MM.1S (cell line): ENCODE measurements at places on chromosomes 4 and X.

- H3K27ac ChIP-seq: no peak overlapping the region
- H3K4me3 ChIP-seq: no peak overlapping the region
- H3K27me3 ChIP-seq: no peaks in the 10 kb centered on the region
- no peaks in the 10 kb centered on the region for H3K4me1 ChIP-seq
These were observed 121.5 kb upstream of the CPEB2 start for GRCh38 chr4:14880805-14881204.

DNA sequence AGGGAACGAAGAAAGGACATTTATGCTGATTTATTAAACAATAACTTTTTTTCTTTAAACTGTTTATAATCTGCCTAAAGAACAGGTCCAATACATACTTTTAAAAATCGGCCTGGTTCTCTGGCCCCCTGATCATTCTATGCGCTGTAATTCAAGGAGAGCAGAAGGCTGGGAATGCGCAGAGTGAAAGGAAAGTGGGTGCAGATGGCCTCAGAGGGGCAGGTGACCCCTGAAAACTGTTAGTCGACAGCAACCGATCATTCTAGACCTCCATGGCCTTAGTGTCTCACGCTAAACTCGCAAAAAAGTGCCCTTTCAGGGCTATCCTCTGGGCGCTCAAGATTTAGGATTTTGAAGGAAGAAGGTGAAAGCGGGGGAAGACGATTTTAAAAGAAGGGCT lies 2.2 kb downstream of the PDE5A start:
- no peaks in the 10 kb centered on the region for H3K27me3 ChIP-seq
- no peaks in the 10 kb centered on the region for H3K36me3 ChIP-seq
- peaks cover 12% of the 10 kb centered on the region; the same call in 1 of the 2 replicates for H3K4me1 ChIP-seq
- DNase-seq: no peak
- H3K4me3 ChIP-seq: peak overlapping the region; percentile 89
- no peak overlapping the region for H3K27ac ChIP-seq

DNA sequence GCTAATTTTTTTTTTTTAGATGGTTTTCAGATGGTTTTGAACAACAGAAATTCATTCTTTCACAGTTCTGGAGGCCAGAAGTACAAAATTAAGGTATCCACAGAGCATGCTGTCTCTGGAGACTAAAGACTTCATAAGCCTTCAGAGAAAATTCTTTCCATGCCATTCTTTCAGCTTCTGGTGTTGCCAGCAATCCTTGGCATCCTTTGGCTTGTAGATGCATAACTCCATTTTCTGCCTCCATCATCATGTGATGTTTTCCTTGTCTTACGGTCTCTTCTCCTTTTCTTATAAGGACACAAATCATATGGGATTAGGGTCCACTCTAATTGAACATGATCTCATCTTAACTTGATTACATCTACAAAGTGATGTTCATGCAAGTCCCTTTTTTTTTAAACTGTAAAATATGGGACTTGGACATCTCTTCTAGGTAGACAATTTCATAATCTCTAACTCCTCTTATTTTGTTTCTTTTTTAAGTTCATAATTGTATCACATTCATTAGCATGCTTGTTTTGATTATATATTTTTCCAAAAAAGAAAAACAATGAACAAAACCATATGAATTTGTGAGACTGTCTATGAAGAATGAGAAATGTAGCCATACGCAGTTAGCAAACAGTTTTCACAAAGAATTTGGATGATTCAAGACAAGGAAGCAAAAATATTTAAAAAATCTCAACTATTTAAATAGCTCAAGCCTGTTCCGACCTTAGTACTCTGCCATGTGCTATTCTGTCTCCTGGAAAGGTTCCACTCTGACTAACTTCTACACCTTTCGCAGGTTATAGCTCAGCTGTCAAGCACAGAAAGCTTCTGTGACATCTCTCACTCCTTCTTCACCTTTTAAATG lies 53.1 kb upstream of the GIMD1 start:
- H3K27ac ChIP-seq: no peak overlapping the region
- H3K36me3 ChIP-seq: no peaks in the 10 kb centered on the region
- no peak for DNase-seq
- H3K27me3 ChIP-seq: no peaks in the 10 kb centered on the region
- H3K4me1 ChIP-seq: no peaks in the 10 kb centered on the region

DNA sequence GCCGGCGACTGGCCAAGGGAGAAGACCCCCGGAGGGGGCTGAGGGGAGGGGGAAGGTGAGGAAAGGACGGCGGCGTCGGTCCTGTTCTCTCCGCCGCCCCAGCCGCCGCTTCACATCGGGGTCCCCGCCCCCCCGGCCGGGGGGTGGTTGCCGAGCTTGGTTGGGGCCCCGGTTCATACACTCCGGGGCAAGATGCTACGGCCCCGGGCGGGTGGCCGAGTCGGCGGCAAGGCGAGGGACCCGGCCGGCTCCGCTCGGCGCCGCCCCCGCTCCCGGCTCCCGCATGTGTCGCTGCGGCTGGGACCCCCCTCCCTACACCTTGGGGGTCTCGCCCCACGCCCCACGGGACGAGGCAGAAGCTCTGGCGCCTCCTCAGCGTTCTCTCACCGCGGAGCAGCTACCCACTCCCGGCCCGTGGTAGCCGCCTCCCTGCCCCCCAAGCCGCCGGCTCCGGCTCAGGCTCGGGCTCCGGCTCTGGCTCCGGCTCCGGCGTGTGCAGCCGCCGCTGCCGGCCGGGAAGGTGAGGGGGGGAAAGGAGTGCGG lies 461 bp downstream of the FBXW7 start:
- H3K36me3 ChIP-seq: no peaks in the 10 kb centered on the region
- H3K4me3 ChIP-seq: peak overlapping the region; percentile 94
- DNase-seq: peak; percentile 26
- no peaks in the 10 kb centered on the region for H3K27me3 ChIP-seq
- H3K4me1 ChIP-seq: peaks cover 35% of the 10 kb centered on the region

DNA sequence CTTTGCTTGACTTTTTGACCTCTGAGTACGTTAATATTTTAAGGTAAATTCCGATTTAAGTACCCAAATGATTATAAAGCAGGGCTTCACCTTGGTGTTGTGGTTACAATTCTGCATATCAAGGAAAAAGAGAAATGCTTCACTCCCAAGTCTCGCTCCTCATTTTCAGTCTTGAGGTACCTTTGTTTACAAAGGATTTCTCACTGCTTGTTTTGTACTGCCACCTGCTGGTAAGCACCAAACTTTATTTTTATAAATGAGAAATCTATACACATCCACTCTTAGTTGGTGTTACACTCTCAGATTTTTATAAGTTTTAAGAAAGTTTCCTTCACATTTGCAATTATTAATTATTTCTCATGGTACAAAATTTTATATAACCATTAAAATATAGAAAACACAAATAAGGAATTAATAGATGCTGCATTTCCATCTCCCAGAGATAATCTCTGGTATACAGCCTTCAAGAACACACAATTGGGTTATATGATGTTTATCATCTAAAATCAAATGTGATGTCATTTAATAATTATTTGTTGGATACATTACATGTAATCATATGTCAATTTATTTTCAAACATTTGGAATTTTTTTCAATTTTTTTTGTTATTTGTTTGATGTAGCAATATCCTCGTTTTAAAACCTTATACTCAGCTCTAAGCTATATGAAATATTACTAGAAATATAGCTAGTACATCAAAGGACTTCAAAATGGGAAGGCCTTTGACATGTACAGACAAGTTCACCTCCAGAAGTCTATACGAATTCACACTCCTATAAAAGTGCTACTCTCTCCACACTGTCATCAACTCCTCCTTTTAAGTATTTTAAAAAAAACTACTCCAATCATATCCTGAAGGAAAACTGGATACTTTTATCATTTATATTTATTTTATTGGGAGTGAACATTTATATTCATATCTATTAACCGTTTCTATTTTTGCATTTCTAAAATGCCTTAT lies 179.9 kb downstream of the KCNIP4 start:
- no peaks in the 10 kb centered on the region for H3K27me3 ChIP-seq
- H3K4me3 ChIP-seq: no peak overlapping the region
- 0 out of 2 replicates have a peak, but pooled peaks cover 3% of the 10 kb centered on the region for H3K4me1 ChIP-seq
- DNase-seq: peak; percentile 55
- H3K36me3 ChIP-seq: no peaks in the 10 kb centered on the region

GRCh38 chr4:125070861-125071260 lies 243.9 kb upstream of the FAT4 start:
- H3K27me3 ChIP-seq: no peaks in the 10 kb centered on the region
- H3K4me3 ChIP-seq: no peak overlapping the region
- H3K27ac ChIP-seq: no peak overlapping the region
- H3K36me3 ChIP-seq: no peaks in the 10 kb centered on the region
- H3K4me1 ChIP-seq: no peaks in the 10 kb centered on the region

GRCh38 chrX:123603491-123603890 lies 129.4 kb downstream of the THOC2 start:
- H3K27me3 ChIP-seq: no peaks in the 10 kb centered on the region
- H3K4me3 ChIP-seq: no peak overlapping the region
- no peaks in the 10 kb centered on the region for H3K36me3 ChIP-seq
- H3K4me1 ChIP-seq: no peaks in the 10 kb centered on the region

DNA sequence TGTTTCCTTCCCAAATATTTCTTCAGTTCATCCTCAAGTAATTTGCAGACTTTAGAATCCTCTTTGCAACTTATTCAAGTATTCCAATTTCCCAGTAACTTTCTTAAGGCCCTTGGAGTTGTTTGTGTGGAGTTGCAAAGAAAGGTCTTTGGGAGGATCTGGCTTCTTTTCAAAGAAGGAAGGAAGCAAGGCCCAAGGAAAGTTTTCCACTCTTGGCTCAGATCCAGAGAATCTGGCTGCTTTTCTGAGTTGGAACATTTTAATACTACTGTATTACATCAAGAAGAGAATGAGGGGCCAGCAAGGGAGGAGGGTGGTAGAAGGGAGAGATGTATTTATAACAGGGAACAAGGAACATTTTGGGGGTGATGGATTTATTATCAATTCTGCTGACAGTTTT lies 10.5 kb downstream of the CDX4 start:
- DNase-seq: no peak
- H3K27ac ChIP-seq: no peak overlapping the region
- no peaks in the 10 kb centered on the region for H3K36me3 ChIP-seq
- H3K4me1 ChIP-seq: no peaks in the 10 kb centered on the region

DNA sequence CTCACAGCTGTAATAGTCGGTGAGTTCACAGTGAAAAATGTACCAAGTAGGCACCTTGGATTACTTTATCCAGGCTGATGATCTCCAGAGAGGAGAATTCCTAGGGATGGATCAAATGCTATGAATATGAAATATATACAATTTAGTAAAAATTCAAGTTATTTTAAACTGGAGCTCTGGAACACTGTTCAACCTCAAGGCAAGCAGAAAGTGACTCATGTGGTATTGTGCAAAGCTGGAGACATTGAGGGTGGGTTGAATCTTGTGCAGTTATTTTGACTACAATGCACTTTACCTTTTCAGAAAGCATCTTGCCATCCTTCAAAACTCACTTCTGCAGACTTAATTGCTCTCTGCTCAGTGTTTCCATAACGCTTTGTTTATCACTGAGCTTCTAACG lies 43.4 kb downstream of the OSTC start:
- no peak overlapping the region for H3K4me3 ChIP-seq
- H3K4me1 ChIP-seq: peaks cover 25% of the 10 kb centered on the region
- no peak for DNase-seq
- H3K27me3 ChIP-seq: no peaks in the 10 kb centered on the region
- no peaks in the 10 kb centered on the region for H3K36me3 ChIP-seq

DNA sequence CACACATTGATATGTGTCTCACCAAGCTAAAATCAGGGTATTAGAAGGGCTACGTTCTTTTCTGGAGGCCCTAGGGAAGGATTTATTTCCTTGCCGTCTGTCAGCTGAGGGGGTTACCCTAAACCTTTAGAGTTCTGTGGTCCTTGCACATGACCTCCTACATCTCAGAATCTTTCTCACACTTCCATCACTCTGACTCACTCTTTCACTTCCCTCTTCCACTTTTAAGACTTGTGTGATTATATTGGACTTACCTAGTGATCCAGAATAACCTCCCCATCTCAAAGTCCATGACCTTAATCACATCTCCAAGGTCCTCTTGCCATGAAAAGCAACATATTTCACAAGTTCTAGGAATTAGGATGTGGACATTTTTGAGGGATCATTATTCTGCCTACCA lies 53.6 kb upstream of the FUNDC1 start:
- no peaks in the 10 kb centered on the region for H3K4me1 ChIP-seq
- no peak overlapping the region for H3K27ac ChIP-seq
- no peaks in the 10 kb centered on the region for H3K27me3 ChIP-seq
- no peaks in the 10 kb centered on the region for H3K36me3 ChIP-seq
- no peak for DNase-seq
- no peak overlapping the region for H3K4me3 ChIP-seq

DNA sequence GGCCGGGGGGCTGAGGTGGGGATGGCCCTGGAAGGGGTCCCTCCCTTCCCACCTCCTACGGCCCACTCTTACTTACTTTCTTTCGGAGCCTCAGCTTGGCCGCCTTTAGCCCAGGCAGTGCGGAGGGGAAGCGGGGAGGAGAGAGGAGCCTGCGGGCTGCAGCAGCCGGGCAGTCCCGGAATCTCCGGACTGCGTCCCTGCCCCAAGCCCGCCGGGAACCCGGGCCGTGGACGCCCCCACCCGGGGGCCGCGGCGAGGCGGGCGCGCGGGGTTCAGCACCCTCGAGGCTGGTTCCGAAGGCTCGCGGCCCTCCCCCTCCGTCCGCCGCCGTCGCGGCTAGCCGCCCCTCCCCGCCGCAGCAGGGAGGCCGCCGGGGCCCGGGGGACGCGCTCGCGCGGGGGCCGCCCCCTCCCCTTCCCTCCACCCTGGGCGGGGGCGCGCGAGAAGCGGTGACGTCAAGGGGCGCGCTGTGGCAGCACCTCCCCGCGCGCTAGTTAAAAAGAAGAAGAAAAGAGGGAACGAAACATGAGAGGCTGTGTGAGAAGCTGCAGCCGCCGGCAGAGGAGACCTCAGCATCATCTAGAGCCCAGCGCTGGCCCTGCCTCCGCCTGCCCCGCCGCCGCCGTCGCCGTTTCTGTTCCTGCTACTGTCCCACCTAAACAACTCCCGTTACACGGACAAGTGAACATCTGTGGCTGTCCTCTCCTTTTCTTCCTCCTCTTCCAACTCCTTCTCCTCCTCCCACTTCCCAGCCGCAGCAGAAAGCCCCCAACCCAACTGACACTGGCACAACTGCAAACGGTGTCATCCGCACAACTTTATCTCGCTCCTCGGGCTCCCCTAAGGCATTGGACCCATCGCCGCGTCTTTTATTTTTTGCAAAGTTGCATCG lies at the start of gene HHIP:
Gene HHIP (plus strand): TSS at position 526 of the 892 bp plus-strand sequence. CDS start 520 bp downstream, outside the sequence.
- H3K27me3 ChIP-seq: no peaks in the 10 kb centered on the region
- no peaks in the 10 kb centered on the region for H3K36me3 ChIP-seq
- H3K4me3 ChIP-seq: peak within 1 kb of the TSS; percentile 47
- 0 out of 2 replicates have a peak, but pooled peaks cover 4% of the 10 kb centered on the region for H3K4me1 ChIP-seq

DNA sequence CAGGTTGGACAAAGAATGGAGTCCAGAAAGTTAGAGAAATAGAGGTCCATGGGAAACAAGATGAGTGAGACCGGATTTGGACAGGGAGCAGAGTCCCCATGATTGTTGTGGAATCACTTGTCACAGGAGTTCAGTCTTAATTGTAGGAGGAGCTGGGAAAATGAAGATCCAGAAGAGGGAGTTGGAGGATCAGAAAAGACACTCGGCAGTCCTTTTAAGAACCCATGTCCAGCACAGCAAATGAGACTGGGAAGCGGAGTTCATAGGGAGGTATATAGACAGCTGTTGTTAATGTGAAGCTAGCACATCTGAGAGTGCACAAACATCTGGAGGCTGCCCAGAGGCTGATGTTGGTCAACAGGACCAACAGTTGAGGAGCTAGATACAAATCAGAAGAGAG lies 111.4 kb upstream of the RXFP1 start:
- H3K27me3 ChIP-seq: no peaks in the 10 kb centered on the region
- no peak for DNase-seq
- no peaks in the 10 kb centered on the region for H3K4me1 ChIP-seq
- H3K4me3 ChIP-seq: no peak overlapping the region
